ENCODE measurements at places on chromosomes 1 and 21. TPM values are rescaled to one million over a fixed set of nuclear protein-coding genes. Genes with fewer than 3 reads are reported as not detected.

The MYBPH gene
- polyA plus RNA-seq, result 0.34 TPM

The CFHR4 gene
- polyA plus RNA-seq, result not detected

The NECTIN4 gene
- polyA plus RNA-seq, result 0.54 TPM

The S100PBP gene
- polyA plus RNA-seq, result 12.1 TPM

The OR2T11 gene
- not detected for polyA plus RNA-seq

The PTGS2 gene
- polyA plus RNA-seq, result 50.4 TPM

The RHEX gene
- not detected for polyA plus RNA-seq

The TAS1R3 gene
- polyA plus RNA-seq, result not detected

The BTBD8 gene
- polyA plus RNA-seq, result 1.6 TPM

The RABIF gene
- polyA plus RNA-seq, result 16.5 TPM

The GUK1 gene
- 554 TPM for polyA plus RNA-seq

The PYCR2 gene
- polyA plus RNA-seq, result 61.1 TPM

The KRTAP10-6 gene
- not detected for polyA plus RNA-seq

The PRKAA2 gene
- 0.44 TPM for polyA plus RNA-seq

The TXNIP gene
- 169 TPM for polyA plus RNA-seq

The HAPLN2 gene
- not detected for polyA plus RNA-seq

The FALEC gene
- polyA plus RNA-seq, result 0.71 TPM

All from GM23248 (cell line).